Lower leg skin (tissue), 4 donors: ENCODE measurements at places on chromosomes 3 and 15. TPM values are rescaled to one million over a fixed set of nuclear protein-coding genes. Genes with fewer than 3 reads are reported as not detected.

CCR9 gene
- total RNA-seq, result not detected

GRCh38 chr3:127299276-127299675 is 11.4 kb upstream of the PRR20G start:
- no peak for DNase-seq

GRCh38 chr15:25711691-25712090 is 151.4 kb downstream of the ATP10A start:
- DNase-seq, result no peak

GRCh38 chr3:117405359-117405758 is 695.8 kb downstream of the TUSC7 start:
- no peak for DNase-seq

- DNase-seq, result no peak
These were observed 24.2 kb upstream of the HACD2 start for GRCh38 chr3:123609063-123609462.

- DNase-seq, result no peak
These were observed 215.8 kb downstream of the RYR3 start for GRCh38 chr15:33526532-33526931.

ISLR2 gene
- 0.91 TPM for total RNA-seq

SLC12A1 gene
- not detected for total RNA-seq

FAM107A gene
- total RNA-seq, result 52.5 TPM

CACNA1D gene
- total RNA-seq, result 7.2 TPM

RUVBL1 gene
- total RNA-seq, result 21.2 TPM

- no peak for DNase-seq
These were observed 64.3 kb downstream of the EOMES start for GRCh38 chr3:27657871-27658270.

REC114 gene
- total RNA-seq, result not detected

DNA sequence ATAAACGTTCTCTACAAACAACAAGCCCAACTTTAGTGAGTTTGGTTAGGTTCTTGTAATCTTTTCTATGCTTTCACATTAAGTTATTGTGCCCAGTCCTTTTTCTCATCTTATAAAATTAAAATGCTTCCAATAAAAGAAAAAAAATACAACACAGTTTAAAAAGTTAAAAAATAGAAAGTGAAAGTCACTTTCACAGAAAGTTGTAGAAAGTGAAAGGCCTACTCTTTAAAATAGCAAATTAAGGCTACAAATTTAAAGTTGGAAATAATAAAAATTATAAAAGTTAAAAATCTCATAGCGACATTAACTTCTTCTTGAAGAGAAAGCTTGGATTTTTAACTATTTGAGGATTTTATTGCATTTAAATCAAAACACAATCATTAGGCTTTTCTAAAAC is 35.9 kb downstream of the CD47 start:
- DNase-seq, result no peak

CTNNB1 gene
- 269 TPM for total RNA-seq

GRCh38 chr3:158700559-158700958 is 28.1 kb upstream of the LXN start:
- no peak for DNase-seq

GRCh38 chr15:54998661-54999060 is 198.1 kb downstream of the RSL24D1 start:
- no peak for DNase-seq

FBXW12 gene
- total RNA-seq, result not detected

DNA sequence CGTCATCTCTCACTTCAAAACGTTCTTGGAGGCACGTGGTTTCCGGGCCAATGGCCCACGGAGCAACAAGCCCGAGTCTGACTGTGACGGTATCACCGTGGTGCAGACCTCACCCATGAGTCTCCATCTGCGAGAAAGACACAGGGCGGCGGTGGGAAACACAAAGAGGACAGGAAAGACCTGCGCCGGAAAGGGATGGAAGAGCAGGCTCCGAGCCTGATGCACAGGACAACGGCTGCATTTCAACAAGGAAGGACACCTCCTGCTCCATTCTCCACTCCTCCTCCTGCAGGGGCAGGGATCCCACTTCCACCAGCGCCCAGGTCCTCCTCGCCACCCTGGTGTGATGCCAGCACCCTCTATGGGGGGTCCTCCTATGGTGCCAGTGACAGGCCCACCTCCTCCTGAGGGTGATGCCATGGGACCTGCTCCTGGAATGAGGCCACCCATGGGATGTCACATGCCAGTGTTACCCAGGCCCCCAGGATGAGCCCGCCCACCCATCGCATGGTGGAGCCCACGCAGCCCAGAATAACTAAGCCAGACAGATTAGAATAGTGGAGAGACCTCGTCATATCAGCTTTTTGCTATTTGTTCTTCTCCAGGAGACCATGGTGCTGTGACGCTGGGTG is 73.0 kb upstream of the PCSK6 start:
- DNase-seq, result peak; percentile 49

GRCh38 chr3:72659596-72659995 is 188.6 kb downstream of the SHQ1 start:
- no peak for DNase-seq

DNA sequence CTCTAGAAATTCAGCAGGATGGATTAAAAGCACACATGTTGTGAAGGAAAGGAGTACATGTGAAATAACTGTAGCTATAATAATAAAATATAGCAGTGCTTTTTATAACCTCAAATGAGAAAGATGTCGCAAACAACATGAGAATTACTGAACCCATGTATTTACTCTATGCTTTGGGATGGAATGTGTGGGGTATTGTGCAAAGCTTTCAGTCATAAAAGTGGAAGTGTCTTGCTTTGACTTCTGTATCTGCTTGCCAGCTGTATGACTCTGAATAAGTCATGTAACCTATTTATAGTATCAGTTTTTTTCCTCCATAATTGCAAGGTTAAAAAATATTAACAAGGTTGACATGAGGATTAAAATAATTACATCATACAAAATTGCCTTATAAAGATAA is 519.3 kb upstream of the CADM2 start:
- no peak for DNase-seq

GRCh38 chr15:66644869-66645268 is 57.2 kb upstream of the SMAD6 start:
- no peak for DNase-seq

IP6K1 gene
- total RNA-seq, result 53.1 TPM

- no peak for DNase-seq
These were observed 15.2 kb downstream of the ST3GAL6 start for GRCh38 chr3:98778383-98778782.

MASP1 gene
- total RNA-seq, result 2.6 TPM

DNA sequence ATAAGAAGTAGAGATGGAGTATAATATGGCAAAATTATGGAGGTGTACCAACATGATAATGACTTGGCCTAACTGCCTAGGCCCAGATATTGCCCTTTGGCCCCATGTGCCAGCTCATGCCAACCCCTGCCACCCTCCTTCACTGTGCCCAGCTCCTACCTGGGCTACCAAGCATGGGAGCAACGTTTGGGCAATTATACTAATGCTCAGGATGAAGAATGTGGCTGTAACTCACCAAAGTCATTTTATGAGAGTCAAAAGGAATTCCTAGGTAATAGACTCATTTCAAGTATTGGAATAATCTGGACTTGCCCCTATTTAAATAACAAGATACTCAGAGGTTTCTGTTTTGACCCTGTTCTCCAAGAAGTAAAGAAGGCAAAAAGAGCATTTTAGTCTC is 240.2 kb upstream of the IL12A start:
- no peak for DNase-seq

RHCG gene
- total RNA-seq, result 1.3 TPM

DNA sequence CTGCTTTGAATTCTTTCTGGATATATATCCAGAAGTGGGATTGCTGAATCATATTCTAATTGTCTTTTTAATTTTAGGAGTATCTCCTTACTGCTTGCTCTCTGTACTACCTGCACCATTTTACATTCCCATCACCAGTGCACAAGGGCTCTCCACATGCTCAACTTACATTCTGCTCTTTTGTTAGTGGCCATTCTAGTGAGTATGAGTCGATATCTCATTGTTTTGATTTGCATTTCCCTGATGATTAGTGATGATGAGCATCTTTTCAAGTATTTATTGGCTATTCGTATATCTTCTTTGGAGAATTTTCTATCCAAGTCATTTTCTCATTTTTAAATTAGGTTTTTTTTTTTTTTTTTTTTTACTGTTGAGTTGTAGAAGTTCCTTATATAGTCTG is 29.5 kb downstream of the PFN2 start:
- no peak for DNase-seq

GRCh38 chr3:36713904-36714303 is 50.4 kb downstream of the DCLK3 start:
- DNase-seq, result no peak

DNA sequence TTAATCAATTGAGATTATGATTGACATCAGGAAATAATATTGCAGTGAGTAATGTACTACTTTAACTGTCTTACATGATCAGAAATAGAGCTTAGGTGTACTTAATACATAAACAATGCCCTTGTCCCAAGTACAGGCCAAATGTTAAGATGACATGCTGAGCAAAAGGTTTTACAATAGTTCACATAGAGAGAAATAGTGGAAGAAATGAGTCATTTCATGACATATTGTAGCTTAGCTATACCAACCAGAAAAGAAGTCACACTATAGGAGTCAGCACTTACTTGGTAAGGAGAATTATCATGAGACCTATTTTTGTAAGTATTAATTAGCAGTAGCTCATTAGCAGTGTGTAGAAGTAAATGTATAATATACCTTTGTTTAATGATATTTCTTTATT is 96.4 kb upstream of the NANOGP8 start:
- DNase-seq, result no peak

GREM1 gene
- total RNA-seq, result 2.5 TPM

- DNase-seq, result no peak
These were observed 9.7 kb upstream of the LARP6 start for GRCh38 chr15:70863450-70864218.

IQCF5 gene
- total RNA-seq, result not detected

- no peak for DNase-seq
These were observed 418.8 kb upstream of the ALCAM start for GRCh38 chr3:104947943-104948342.

GRCh38 chr3:158313338-158313927 is 203.5 kb downstream of the RSRC1 start:
- no peak for DNase-seq

GRCh38 chr3:117358717-117359314 is 649.2 kb downstream of the TUSC7 start:
- no peak for DNase-seq

GRCh38 chr3:160588023-160588422 is 22.7 kb upstream of the KPNA4 start:
- no peak for DNase-seq

SSUH2 gene
- total RNA-seq, result not detected

SAMMSON gene
- total RNA-seq, result not detected

DNA sequence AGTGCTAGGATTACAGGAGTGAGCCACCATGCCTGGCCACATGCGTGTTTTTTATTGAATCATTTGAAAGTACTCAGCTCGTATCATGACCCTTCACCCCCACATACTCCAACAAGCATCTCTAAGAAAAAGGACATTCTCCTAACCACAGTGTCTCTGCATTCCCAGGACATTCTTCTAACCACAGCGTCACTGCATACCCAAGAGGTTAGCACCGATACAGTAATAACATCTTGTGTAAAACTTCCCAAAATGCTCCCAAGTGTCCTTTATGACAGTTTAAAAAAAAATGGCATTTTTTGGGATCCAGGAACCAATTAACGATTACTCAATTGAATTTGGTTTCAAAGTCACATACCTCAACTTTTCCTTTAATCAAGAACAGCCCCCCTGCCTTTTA is 39.6 kb downstream of the FLNB start:
- no peak for DNase-seq

IQGAP1 gene
- total RNA-seq, result 223 TPM

DNA sequence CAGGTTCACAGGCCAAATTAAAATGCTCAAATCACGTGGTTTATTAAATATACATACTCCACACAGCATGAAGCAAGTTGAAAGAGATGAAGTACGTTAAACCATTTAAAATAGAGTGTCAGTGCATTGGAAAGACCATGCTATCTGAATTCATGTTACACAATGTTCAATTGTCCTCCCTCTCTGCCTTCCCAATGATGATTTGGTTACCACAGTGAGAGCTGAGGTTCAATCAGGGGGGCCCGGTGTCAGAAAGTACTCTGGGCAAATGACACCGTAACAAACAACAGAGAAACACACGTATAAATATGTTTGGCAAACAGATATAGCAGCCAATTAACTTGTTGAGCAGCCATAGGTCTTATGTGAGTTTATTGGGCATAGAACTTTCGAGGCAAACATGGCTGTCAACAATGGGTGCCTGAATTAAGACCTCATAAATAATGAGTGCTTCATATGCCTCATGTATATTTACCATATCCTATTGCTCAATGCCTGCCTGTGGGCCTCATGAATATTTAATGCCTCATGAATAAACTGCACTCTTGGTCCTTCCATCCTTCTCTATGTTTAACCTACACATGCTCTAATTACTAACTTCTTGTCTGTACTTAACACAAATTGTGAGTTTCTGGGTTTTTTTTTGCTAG is 641.5 kb downstream of the PLOD2 start:
- DNase-seq, result no peak

SERP1 gene
- total RNA-seq, result 282 TPM

DNA sequence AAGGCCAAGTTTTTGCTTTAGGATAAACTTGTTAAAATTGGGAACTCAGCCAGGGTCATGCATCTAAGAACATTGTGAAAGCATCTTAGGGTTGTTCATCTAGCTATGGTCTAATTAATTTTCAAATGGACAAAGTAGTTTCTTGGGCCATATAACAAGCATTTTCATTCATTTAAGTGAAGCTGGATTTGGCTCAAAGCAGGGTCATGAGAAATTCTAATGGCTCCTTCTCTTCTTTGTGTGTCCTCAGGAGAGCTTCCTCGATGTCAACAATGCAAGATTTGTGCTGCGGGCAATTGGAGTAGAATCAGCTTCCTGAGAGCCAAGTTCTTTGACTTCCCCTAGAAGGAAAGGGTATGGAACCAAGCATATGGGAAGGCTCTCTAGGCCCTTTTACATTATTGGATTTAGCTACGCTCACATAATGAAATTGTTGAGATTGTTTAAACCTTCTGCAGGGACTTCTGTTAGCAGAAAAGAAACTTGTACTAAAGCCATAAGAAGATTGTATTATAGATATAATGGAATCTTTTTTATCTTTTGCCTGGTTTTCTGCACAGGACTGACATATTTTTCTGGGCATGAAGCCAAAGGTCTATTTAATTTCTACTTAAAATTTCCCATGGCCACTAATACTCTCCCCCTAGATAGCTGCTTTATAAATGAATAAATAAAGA is 1.8 kb upstream of the SAMMSON start:
- no peak for DNase-seq

- no peak for DNase-seq
These were observed 32.7 kb upstream of the CD96 start for GRCh38 chr3:111509308-111509707.

GRCh38 chr3:47930979-47931378 is 85.2 kb downstream of the MAP4 start:
- no peak for DNase-seq

DNA sequence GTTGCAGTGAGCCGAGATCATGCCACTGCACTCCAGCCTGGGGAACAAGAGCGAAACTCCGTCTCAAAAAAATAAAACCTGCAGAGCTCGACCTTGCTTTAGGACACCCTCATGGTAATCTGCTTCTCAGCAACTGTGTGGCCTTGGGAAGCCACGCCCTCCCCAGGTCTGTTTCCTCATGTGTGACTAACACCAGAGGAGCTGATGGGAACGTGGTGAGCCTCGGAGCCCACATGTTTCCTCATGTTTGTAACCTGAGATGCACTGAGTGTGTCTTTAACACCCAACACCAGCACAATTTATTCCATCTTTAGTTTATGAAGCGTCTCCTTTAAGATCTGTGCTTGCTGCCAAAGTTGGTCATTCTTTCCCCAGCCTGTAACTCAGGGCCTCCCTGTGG is 142.8 kb downstream of the OCA2 start:
- DNase-seq, result no peak
